ENCODE measurements at places on chromosomes 1 and 21.

DNA sequence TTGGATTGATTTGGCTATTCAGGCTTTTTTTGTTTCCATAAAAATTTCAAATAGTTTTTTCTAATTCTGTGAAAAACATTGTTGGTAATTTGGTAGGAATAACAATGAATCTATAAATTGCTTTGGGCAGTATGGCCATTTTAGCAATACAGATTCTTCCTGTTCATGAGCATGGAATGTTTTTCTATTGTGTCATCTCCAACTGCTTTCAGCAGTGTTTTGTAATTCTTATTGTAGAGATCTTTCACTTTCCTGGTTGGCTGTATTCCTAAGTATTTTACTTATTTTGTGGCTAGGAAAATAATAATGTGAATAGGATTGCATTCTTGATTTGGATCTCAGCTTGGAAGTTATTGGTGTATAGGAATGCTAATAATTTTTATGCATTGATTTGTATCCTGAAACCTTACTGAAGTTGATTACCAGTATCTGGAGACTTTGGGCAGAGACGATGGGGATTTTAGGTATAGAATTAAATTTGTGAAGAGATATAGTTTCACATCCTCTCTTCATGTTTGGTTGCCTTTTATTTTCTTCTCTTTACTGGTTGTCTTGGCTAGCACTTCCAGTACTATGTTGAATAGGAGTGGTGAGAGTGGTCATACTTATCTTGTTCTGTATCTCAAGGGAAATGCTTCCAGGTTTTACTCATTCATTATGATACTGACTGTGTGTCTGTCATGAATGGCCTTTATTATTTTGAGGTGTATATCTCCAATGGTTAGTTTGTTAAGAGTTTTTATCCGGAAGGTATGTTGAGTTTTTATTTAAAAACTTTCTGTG is 57.3 kb downstream of the DRAM2 start:
- DNase-seq: peak; percentile 91

- no peak for DNase-seq
These were observed 349.3 kb upstream of the PLXNA2 start for GRCh38 chr1:208593306-208594006.

- DNase-seq: no peak
These were observed 19.3 kb upstream of the OTUD3 start for GRCh38 chr1:19862944-19863343.

GRCh38 chr1:40849801-40850592 is 12.2 kb downstream of the CITED4 start:
- DNase-seq: peak; percentile 64

- DNase-seq: peak; percentile 27
These were observed 106.8 kb upstream of the HP1BP3 start for GRCh38 chr1:20893931-20894330.

- peak; percentile 84 for DNase-seq
These were observed 111.4 kb upstream of the HOOK1 start for GRCh38 chr1:59703226-59703917.

GRCh38 chr1:107142140-107142542 is 1.3 kb downstream of the NTNG1 start:
- peak; percentile 58 for DNase-seq

DNA sequence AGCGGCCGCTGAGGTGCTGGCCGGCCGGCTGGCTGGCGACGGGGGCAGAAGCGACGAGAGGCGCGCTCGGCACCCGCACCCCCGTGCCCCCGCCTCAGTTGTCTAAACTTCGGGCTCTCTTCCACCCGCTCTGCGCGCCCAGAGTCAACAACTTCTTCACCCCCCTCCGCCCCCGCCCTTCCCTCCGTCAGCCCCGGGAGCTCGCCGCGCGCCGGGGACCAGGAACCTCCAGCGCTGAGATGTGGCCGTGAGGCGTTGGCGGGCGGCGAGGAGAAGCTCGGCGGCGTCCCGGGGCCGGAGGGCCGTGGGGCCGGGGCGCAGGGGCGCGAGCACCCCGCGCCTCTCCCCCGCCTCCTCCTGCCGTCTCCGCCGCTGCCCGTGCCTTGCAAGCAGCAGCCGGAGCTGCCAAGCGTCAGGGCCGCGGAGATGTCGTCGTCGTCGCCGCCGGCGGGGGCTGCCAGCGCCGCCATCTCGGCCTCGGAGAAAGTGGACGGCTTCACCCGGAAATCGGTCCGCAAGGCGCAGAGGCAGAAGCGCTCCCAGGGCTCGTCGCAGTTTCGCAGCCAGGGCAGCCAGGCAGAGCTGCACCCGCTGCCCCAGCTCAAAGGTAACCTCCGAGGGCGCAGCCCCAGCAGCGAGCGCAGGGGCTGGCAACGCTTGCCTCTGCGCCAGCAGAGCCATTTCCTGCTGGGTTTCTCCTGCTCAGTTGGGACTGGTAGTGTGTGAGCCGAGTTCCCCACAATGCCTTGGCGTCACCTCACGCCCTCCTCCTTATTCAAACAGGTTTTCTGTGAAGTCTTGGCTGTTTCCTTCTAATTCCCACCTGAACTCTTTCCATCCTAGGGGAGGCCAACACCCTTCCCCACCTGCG is 710 bp downstream of the PPP2R5A start:
- DNase-seq: peak; percentile 63

DNA sequence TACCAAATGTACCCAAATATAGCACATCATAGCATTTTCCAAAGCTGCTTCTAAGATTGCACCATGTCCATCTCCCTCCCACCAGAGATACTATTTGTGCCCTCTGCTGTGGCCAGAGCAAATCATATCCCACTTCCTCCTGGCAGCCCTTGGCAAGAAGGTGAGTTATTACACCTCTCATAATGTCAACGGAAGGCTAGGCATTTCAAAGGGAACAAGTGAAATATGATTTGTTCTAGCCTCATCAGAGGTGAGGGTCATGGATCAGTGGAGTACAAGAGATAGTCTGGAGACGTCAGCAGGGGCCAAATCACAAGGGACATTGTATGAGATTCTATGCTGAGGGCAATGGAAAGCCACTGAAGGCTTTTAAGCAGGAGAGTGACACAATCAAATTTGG is 90.2 kb upstream of the BCAR3 start:
- no peak for DNase-seq

- DNase-seq: no peak
These were observed 18.4 kb downstream of the PPFIA4 start for GRCh38 chr1:203044546-203045250.

DNA sequence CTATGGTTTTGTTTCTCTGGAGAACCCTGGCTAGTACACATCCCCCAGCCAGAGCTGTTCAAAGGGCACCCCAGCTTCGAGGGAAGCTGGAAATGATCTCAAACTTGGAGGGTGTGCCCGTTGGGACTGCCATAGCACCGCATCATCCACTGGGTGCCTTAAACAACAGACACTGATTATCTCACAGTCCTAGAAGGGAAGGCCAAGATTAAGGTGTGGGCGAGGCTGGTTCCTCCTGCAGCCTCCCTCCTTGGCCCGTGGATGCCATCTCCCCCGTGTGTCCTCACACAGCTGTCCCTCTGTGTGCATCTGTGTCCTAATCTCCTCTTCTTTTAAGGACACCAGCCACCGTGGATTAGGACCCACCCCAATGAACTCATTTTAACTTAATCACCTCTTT is 4.2 kb upstream of the IBA57 start:
- DNase-seq: no peak

GRCh38 chr1:183886853-183887252 is 81.9 kb downstream of the RGL1 start:
- DNase-seq: no peak

DNA sequence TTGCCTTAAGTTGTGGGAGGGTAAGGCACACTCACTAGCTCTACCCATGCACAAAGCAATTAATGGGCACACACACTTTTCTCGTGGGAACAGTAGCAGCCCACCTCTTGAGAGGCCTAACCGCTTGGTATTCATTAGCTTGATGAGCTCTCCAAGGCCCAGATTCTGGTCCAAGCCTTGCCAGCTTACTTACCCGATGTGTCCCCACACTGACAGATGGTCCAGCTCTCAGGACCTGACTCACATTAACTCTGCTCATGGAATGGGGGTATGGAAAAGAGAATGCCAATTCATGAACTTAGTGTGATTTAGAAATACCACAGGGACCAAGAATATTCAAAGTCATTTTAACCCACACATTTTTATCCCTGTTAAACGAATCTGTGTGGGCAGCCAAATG is 106.8 kb upstream of the CACHD1 start:
- no peak for DNase-seq

DNA sequence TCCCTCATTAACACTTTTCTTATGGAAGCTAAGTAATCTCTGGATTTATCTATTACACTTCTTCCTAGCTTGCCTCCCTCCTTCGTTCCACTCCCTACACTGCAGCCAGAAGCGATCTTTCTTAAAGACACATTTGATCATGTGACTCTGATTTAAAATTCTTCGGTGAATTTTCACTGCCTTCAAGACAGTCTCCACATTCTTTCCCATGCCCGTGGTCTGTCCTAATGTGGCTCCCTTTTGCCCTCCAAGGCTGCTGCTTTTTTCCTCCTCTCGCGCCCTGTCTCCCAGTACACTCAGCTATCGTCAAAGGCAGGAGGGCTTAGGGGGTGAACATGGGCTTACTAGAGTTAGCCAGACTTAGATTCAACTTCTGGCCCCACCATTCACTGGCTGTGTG is 64.4 kb downstream of the SDCCAG8 start:
- DNase-seq: peak; percentile 14

GRCh38 chr1:234120327-234120944 is 216.0 kb downstream of the SLC35F3 start:
- no peak for DNase-seq

GRCh38 chr1:209791920-209792319 is 7.6 kb upstream of the C1orf74 start:
- DNase-seq: no peak

GRCh38 chr21:45430521-45431501 is 25.8 kb downstream of the COL18A1 start:
- DNase-seq: peak; percentile 54

- DNase-seq: no peak
These were observed 50.0 kb downstream of the SH3GLB1 start for GRCh38 chr1:86754265-86754974.

GRCh38 chr1:243559575-243560162 is 290.4 kb downstream of the AKT3 start:
- peak; percentile 51 for DNase-seq

- DNase-seq: peak; percentile 1
These were observed 121.8 kb downstream of the NTNG1 start for GRCh38 chr1:107262467-107263286.

- no peak for DNase-seq
These were observed 346.8 kb downstream of the KIF26B start for GRCh38 chr1:245501633-245502032.

DNA sequence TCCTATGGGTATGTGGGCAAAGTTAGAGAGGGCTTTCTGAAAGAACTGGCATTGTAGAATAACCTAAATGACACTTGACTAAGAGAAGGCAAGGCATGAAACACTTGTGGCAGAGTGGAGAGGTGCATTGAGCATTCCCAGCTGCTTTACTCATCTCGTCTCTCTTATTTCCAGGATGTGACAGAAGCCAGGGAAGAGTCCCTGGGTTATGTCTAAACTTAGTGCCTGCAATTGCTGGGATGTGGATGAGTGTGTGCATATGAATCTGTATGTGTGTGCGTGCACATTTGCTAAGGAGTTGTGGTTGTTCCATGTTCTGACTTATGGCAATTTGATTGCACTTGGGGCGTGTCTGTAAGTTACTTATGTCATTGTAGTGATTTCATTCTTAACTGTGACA is 1326.5 kb upstream of the B3GALT2 start:
- DNase-seq: peak; percentile 69

- peak; percentile 54 for DNase-seq
These were observed 9.1 kb upstream of the TMEM61 start for GRCh38 chr1:54971317-54971791.

- no peak for DNase-seq
These were observed 21.1 kb upstream of the GPR88 start for GRCh38 chr1:100516857-100517256.

DNA sequence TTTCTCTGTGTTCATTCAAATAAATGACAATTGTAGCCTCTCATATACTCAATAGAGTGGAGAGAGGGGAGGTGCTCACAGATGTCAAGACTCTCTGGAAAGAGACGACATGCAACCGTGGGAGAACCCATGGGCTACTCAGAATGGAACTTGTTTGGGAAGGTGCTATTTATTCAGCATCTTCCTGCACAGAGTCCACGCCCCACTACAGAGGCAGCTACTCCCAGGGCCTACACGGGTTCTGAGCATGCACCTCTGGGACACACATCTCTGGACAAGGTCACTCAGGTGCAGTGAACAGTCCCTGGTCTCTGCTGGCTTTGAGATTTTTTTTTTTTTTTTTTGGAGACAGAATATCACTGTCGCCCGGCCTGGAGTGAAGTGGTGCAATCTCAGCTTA is 64.1 kb downstream of the NID1 start:
- DNase-seq: no peak

DNA sequence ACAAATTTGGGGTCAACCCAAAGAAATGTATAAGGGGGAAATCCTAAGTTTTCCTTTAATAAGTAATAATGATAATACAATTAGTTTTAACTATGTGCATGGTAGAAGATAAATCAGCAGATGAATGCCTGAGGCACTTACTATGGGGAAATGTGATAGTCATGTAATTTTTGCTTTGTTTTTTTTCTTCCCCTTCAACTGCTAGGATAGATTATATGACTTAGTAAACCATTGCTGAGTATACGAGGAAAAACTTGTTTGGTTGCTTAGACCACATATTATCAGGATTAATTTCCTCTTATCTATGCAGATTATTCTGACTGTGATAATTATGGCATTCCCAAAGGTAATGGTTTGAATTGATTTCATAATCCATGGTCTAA is 181.1 kb downstream of the TGFB2 start:
- no peak for DNase-seq

DNA sequence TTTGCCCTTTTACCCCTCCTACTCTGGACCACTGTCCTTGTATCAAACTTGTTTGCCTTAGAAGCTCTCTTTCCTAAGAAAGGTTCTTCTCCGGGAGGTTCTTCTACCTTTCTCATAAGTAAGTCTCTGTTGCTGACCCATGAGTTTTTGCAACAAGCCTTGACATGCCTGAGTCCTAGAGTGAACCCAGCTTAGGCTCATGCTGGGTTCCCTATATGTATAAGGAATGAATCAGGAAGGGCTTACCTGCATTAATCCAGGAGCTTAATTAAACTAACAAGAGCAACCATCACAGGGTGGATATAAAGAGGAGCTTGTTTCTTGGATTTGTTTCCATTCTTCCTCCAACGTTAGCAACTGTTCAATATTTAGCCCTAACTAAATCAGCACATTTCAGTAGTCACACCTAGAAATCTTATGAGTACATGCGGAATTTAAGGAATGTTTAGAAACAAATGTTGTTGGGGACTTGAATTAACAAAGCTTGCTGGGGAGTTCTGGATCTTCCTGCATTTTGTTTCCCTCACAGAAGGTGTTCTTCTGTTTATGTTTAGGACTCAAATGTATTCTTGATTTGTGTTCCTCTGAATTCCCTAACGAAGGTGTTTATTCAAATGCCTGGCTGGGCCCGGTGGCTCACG is 64.3 kb upstream of the RAB3GAP2 start:
- no peak for DNase-seq

Measured in EH (cell line).